ENCODE measurements at places on chromosomes 6 and 20.

- no peak for DNase-seq
These were observed 33.9 kb upstream of the FBXO30 start for GRCh38 chr6:145848541-145848940.

GRCh38 chr6:166223079-166223478 lies 55.4 kb upstream of the TBXT start:
- DNase-seq: no peak

DNA sequence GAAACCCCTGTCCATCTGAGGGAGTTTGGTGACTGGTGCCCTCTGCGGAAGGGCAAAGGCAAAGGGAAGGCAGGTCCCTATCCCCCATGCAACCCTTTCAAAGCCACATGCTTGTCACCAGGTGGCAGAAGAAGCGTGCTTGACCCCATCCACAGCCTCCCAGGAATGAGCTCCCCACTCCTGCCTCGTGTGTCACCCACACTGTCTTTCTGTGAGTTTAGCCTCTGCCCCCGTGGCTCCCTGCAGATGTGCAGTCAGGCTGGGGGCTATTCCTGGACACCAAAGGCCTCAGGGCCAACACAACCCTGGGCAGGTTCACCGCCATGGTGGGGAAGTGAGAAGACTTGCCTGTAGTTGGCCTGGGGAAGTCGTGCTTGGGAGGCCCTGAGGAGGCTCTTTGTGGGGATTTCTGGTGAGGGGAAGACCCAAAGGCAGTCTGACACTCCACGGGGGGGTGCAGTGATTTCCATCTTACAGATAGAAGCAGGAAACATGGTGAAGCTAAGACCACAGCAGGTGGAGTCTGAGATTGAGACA lies 16.6 kb upstream of the PCMTD2 start:
- DNase-seq: no peak

DNA sequence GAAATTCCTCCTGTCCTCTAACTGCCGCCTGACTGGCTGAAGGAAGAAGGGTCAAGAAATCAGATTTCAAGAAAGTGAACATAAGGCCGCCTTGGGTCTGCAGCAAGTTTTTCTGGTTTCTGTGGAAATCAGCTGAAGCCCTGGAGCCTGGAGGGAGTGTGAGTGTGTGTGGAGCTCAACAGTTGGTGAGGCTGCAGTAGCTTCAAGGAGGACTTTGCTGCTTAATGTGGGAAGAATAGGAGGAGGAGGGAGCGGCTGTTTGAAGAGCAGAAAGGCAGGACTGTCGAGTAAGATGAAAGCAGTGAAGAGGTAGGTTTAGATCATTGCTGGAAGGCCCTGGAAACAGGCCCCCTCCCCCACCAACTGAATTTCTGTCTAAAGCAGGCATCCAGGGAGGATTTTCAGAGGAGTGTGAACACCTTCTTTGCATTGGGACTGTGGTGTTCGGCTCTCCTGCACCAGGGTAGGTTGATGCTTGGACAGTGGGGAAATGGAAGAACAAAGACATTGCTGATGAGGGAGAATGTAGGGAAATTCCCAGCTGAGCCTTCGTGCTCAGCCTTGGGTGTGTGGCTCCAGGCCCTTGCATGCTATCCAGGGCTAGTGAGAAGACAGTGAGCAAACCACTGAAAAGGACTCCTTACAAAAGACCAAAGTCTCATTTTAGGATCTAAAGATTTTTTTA lies 79.5 kb upstream of the VSTM2L start:
- no peak for DNase-seq

GRCh38 chr6:7846966-7847818 lies 63.4 kb downstream of the TXNDC5 start:
- DNase-seq: no peak

- peak; percentile 70 for DNase-seq
These were observed 10.0 kb downstream of the CITED2 start for GRCh38 chr6:139364302-139364981.

DNA sequence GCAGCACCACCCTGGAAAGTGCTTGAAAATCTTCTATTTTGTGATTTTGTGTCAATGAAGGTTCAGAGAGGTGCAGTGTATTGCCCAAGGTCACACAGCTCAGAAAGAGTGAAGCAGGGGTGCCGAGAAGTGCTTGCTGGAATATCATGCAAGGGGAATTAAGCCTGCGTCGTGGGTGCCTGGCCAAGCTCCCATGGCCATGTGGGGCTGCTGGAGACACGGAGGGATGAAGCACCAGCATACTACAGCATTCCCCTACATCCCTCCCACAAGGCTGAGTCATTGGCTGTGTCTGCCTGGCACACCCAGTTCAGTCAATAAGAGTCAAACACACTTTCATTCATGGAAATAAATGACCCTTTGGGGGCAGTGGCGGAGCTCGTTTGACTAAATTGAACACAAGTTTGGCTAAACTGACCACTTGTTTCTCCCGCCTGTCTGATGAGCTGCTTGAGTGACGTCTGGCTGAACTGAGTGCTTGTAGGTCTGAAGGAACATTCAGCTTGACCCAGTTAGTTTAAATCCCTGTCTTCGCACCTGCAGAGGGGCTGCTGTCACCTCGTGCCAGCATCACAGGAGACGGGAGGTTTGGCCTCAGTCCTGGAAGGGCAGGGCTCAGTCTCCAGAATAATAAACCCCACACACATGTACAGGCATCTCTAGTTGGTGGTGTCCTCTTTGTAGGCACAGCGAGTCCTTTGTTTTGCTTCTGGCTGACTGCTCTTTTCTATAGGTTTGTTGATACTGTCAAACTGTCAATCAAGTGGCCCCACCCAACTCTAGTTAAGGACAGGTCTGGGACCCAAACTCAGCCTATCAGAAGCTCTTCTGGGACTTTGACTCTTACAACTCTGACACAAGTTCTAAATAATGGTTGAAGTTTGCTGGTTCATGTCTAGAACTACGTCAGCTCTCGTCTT lies 8.4 kb upstream of the TGM2 start:
- no peak for DNase-seq

- peak; percentile 22 for DNase-seq
These were observed 23.1 kb upstream of the MROH8 start for GRCh38 chr20:37202267-37202943.

DNA sequence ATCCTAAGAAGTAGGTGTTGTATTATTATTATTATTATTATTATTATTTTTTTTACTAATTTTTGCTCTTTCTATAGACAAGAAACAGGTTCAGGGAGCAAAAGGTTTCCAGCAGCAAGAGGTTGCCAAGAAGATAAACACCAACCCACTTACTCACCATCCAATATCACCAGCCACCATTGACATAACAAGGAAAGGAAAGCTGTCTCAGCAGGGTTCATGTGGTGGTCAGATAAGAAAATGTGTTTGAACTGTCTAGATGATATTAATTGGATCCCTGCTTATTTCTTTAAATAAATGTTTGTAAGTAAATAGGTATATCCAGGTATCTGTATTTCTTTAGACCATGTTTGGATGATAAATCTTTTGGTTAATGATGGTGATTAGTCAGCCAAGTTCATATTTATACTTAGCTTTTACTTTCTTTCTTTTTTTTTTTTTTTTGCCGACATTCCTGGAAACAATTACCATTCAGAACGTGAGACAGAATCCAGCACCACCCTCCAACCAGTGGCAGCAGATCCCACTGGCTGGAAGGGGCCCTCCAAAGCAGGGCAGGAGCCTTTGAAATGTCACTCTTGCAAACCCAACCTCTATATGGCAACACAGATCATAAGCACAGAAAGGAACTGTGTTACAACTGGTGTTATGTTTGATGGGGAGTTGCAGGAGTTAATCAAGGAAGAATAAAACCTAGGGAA lies 139.2 kb upstream of the ECI2 start:
- DNase-seq: no peak

GRCh38 chr6:52393780-52394179 lies 26.4 kb upstream of the EFHC1 start:
- DNase-seq: no peak

DNA sequence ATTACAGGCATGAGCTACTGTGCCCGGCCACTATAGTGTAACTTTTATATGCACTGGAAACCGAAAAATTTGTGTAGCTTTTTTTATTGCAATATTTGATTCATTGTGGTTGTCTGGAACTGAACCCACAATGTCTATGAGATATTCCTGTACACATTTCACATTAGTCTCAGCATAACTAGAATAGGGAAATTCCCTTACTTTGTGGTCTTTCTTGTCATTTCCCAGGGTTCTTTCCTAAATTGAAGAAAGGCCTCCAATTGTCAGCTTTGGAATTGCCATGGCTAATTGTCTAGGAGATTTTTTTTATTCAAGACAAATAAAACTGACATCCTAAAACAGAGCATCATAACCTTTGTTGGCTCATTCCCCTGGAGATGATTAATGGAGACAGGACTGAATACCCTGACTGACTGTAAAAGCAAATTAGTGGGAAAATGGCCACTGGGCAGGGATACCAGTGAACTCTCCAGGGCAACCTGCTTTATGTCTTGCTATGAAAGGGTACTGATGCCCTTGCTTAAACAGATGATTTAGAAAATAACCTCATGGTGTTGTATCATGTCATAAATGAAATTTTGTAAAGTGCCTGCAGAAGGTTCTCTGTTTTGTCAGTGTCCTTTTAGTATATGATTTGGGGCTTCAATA lies 576.9 kb downstream of the RFPL4B start:
- DNase-seq: no peak

DNA sequence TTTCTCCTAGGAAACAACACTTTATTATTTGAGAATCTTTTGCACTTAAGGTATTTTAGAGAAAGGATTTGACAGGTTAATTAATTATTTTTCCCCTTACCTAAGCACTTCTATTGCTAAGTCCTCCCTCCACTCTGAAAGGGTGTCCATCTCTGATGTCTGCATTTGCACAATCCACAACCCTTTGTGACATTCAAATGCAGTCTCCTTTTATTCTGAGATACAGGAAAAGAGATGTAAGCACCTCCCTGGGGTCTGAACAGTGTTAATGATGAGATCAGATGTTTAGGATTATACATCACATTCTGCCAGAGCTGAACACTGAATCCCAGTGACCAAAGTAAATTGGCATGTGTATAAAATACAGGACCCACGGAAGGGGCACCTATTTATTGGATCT lies 864.2 kb upstream of the FLRT3 start:
- DNase-seq: no peak

GRCh38 chr20:50813101-50813643 lies 18.3 kb downstream of the BCAS4 start:
- DNase-seq: no peak

- DNase-seq: no peak
These were observed 114.3 kb downstream of the DST start for GRCh38 chr6:56528412-56528841.

- DNase-seq: no peak
These were observed 1049.8 kb downstream of the KIF16B start for GRCh38 chr20:15523400-15523799.

- DNase-seq: peak; percentile 52
These were observed 87.5 kb downstream of the RALGAPA2 start for GRCh38 chr20:20624914-20625313.

DNA sequence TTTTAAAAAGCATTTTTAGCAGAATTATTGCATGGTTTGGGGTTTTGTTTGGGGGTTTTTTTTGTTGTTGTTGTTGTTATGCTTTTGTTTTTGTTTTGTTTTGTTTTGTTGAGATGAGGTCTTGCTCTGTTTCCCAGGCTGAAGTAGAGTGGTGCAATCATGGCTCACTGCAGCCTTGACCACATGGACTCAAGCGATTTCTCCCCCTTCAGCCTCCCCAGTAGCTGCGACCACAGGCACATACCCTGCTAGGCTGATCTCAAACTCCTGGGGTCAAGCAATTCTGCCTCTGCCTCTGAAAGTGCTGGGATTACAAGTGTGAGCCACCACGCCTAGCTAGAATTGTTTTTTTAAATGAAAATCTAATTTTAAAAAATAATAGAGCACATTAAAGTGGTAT lies 35.7 kb downstream of the UBR2 start:
- no peak for DNase-seq

- DNase-seq: no peak
These were observed 61.1 kb downstream of the NFATC2 start for GRCh38 chr20:51481341-51481914.

- DNase-seq: peak; percentile 68
These were observed 137.5 kb upstream of the PTPN1 start for GRCh38 chr20:50372770-50373088.

DNA sequence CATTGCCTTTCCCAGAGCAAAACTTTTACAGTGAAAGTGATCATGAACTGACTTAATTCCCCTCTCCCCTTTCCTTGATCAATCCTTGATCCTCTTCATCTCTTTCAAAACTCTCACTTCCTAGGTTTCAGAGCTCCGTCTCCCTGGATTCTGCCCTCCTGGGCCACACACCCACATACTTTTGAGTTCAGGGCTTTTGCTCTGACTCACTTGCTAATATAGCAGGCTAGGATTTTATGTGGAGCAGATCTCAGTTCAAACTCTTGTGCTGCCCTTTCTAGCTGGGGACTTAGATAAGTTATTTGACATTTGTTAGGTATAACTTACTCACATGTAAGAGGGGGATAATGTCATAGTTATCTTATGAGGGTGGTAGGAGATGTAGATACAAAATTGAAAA lies 109.1 kb upstream of the MLIP start:
- DNase-seq: no peak

GRCh38 chr6:135951169-135951568 lies 99.7 kb downstream of the PDE7B start:
- DNase-seq: no peak

DNA sequence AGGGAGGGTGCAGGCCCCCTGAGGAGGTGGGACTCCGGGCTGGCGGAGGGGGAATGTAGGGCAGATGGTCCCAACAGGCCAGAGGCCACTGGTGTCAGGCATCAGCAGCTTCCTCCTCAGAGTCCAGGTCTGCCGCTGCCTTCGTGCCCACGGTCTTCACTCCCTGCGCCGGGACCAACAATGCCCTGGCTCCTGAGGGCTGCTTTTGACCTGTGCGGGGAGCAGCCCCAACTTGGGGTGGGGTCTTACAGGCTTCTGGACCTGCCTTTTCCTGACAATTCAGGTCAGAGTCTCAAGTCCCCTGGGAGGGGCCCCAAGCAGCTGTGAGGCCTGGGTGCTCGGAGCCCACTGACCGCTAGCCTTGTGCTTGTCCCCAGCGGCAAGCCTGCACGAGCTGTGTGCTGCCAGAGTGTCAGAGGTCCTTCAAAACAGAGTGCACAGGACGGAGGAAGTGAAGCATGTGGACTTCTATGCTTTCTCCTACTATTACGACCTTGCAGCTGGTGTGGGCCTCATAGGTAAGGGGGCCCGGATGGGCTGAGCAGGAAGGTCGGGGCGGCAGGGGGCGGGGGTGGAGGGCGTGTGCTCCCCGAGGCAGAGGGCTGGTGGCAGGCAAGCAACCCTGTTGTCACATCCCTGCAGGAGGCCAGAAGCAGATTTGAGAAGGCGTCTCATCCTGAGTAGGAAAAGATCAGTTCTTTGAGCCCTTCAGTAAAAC lies 25.3 kb upstream of the PYGB start:
- no peak for DNase-seq

GRCh38 chr20:63775096-63775978 lies 35.8 kb downstream of the SLC2A4RG start:
- DNase-seq: no peak

DNA sequence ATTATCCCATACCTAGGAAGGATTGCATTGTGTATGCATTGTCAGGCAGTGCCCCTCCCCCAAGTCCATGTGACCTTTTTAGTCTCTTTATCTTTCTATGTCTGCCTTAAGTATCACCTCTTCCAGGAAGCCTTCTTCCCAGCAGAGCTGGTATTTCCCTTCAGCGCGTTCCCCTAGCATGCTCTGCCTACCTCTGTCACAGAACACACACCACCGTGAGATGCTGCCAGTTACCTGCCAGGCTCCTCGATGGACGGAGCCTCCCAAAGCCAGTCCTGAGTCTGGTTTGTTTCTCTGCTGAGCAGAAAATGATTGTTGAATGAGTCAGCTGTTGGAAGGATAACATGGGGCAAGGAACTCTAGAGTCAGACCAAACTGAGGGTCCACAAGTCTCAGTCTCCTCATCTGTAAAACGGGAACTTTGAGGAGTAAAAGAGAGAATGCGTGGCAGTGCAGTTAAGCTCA lies 11.3 kb upstream of the ZNF335 start:
- no peak for DNase-seq

GRCh38 chr6:30847421-30847970 lies 36.8 kb upstream of the DDR1 start:
- DNase-seq: no peak

Data from NCI-H345 (cell line).